T-helper 1 cell (primary cell): ENCODE measurements at places on chromosomes 7 and 10.

DNA sequence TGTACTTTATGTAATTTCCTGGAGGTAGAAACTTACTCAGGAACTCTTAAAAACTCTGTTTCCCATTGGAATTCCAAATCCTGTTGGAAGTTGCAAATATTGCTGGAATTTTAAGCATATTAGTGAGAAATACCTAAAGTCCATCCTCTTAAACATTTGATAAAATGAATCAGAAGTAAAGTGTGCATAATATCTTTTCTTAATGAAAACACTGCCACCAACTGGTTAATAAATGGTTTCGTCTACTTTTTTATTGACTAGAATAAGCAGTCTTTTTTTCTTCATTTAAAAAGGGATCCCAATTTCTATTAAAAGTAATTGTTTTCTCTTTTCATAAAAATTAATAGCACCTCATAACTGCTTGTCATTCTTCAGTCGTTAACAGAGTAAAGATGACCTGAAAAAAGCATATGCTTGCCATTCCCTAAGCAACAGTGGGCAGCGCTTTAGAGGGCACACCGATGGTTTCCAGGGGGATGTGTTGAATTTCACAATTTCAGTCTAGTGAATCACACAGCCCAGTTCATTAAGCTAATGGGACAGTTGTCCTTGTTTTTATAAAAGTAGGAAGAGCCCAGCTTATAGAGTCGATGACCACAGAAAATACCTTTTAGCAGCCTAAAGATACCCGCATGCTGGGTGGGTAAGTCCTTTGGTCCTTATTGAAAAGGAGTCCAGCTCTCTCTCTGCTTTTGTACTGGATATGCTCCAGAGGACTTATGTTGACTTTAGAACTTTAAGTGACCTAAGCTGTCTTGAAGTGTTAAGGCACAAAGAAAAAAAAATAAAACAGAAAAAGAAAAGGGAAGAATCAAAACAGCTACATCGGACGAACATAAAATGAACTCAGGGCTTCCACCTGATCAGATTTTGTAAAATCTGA lies 28.5 kb downstream of the NPS start:
- no peak for DNase-seq

DNA sequence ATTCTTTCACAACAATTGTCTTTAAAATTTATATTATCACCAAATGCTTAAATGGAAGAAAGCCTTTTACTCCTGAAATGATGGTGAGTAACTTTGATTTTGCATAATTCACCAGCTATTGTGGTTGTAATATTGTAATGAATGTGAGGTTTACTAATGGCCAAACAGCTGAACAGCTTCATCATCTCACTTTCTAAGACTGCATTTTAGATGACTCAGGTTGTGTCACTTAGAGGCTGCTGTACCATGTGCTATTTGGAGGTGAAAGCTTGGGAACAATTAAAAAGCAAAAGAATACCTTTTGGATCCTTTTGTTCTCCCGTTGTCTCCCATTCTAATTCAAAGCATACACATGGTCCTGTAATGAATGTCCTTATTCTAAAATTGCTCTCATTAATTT lies 604.0 kb upstream of the PFKP start:
- DNase-seq: no peak

DNA sequence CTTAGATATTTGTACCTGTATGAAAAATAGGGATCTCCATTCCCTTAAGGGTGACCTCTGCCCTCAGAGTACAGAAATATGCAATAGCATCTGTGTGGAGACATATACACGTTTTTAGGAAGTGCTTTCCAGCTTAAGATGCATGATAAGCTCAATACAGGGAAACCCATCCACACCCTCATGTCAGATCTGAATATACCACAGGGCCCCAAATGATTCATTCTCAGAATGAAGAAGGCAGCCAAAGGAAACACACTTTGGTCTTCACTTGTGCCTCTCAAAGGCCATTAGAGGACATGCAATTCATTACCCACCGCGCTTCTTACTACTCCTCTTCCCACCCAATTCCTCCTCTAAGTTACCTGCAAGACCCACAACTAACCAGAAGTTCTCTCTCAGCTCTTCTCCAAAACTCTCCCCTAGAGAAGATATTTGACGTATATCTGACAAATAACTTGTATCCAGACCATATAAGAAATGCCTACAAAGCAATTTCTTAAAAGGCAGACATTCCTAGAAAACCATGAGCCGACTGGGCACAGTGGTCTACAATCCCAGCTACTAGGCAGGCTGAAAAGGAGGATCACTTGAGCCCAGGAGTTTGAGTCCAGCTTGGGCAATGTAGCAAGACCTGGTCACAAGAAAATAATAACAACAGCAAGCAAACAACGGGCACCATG lies 103.0 kb downstream of the OAT start:
- DNase-seq: no peak

DNA sequence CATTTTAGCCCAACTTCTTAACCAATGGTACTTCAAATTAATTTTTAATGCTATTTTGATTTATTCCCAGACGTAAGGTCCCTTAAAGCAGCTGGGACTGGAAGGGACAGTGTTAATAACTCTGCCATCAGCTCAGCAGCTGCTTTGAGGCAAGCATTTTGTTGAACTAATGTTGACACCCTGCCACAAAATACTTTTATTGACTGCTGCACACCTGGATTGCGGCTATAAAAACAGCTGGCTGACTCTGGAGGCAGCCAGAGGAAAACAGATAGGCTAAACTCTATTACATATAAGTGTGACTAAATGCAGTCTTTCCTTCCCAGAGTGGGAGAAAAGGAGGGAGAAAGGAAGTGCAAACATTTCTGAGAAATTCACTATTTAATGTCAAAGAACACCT lies 77.6 kb downstream of the ETV1 start:
- DNase-seq: no peak

DNA sequence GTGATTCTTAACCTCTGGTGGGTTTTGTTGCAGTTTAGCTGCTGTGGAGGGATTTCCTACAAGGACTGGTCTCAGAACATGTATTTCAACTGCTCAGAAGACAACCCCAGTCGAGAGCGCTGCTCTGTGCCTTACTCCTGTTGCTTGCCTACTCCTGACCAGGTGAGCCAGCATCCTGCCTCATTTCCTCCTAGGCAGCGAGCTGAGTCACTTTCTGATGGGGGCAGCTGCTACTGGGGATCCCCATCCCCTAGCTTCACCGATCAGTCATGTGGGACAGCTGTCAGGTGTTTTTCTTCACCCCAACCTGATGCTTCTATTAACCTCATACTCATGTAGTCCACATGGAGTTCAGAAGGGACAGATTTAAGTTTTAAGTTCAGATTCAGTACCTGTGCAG lies 21.7 kb upstream of the SMO start:
- DNase-seq: no peak

DNA sequence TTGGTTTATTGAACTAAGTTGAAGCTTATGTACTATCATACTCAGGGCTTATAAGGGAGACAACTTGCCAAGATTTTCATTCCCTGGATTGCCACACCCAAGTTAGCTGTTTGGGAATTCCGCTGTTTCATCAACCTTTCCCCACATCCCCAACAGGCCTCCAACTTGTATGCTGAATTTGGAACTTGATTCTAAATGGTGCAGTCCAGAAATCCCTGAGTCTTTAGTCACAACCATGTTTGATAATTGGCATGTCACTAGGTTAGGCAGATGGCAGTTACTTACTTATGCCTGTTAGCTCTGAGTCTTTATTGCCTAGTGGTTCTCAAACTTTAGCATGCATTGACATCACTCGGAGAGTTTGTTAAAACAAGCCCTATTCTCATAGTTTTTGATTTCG lies 135.4 kb upstream of the PRPS1L1 start:
- DNase-seq: no peak
